Stimulated activated CD4-positive, alpha-beta T cell treated with anti-CD3 and anti-CD28 coated beads, TNF-alpha, amount 100 ng/mL, for 1 hour (primary cell): ENCODE measurements at places on chromosomes 16 and 17.

- DNase-seq: no peak
These were observed 40.3 kb upstream of the TEKT3 start for GRCh38 chr17:15381707-15382106.

DNA sequence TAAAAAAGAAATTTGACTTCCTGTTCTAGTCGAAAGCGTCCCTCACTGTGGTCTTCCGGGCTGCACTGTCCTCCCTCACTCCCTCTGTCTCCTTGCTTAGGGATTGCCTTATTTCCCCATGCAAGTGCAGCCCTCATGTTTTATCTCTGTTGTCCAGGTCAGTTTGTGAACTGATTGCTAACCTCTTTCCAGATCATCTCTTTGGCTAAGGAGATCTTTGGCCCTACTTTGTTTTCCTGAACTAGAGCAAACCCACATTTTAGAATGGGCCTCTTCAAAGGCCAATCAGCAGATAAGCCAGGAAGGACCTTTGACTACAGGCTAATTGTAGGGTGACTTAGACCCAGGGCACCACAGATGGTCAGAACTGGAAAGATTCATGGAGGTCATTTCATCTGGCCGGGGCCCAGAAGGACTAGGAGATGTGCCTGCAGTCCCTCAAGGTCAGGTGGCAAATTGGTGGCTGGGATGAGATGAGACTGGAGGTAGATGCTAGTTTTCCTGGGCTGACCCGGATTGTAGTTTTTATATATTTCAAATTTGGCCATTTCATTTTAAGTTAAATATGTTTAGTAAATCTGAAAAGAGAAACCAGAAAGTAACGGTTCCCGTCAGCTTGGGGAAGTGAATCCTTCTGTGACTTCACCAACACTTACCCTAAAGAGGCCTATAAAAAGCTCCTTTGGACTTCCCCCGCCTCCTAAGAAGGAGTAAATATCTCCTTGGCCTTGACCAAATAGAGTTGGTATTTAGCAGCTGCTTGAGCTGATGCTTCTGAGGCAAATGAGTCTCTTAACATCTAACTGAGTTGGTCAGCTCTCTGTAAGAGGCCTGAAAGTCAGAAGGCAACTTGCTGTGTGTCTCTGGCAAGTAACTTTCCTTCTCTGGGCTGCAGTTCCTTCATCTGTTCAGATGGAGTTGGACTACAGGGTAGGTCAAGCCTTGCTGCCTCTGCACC, 6.2 kb upstream of the SLC25A19 start:
- DNase-seq: no peak

GRCh38 chr17:80856863-80857755, 134.5 kb upstream of the CHMP6 start:
- DNase-seq: no peak

- DNase-seq: no peak
These were observed 4.2 kb upstream of the MAP3K14 start for GRCh38 chr17:45320931-45321461.

- no peak for DNase-seq
These were observed 14.4 kb downstream of the KIF2B start for GRCh38 chr17:53837131-53837530.

DNA sequence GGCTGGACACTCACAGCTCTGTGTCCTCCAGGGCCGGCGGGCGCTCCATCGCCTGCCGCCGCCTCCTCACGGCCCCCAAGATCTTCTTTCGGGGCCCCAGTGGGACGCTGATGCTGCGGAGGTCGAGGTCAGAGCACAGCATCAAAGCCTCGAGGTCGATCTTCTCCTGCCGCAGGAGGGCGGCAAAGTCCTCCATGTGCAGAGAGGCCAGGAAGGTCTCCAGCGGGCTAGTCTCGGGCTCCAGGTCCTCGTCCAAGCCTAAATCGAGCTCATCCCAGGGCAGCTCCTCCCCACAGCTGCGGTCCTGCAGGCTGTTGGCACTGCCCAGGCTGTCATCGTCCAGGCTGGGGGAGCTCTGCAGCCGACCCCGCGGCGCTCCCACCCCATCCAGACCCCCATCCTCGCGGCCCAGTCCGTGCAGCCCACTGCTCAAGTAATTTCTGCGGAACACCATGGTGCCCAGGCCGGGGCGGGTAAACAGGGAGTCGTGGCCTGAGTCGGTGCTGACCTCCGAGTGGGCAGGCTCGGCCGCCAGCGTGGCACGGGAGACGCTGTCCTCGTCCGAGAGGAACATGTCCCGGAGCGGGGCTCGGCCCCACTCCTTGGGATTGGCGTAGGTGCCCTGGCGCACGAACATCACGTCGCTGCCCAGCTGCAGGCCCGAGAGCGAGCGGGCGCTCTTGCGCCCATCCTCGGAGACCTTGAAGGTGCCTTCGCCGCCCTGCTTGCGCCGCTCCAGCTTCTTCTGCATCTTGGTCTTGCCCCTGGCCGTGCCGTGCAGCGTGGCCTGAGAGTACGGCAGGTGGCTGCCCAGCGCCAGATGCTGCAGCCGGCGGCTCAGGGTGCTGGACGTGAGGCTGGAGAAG, 3.4 kb downstream of the USH1G start:
- DNase-seq: no peak

DNA sequence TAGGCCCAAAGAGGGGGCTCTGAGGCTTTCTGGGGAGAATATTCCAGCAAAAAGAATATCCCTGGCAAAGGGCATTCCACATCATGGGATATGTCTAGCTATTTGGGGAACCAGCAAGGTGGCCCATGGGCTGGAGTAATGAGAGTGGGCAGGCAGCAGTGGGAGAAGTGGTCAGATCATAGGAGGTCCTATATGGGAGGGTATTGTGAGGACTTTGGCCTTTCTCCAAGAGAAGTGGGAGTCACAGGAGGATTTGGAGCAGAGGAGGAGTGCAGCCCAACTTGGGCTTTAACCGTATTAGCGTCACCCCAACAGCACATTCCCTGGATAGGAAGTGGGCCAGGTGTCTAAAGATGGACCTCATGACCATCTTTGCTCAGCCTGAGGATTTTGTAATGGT, 151.4 kb downstream of the ENGASE start:
- no peak for DNase-seq

DNA sequence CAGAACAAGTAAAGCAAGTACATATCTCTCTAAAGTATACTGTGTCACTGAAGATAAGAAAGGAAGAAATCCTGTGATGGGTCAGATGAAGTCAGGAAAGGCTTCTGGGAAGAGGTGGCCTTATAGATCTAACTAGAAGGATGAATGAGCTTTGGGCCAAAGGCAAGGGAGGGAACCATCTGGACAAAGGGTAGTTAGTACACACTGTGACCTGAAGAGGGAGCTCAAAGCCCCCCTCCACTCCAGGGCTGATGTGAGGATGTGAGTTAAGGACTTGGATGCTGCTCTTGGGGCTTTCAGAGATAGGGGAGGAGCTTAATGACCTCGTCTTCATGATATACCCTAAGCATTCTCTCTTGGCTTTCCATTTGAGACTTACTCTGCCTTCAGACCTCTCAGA, 185.3 kb upstream of the CACNG3 start:
- DNase-seq: no peak

- no peak for DNase-seq
These were observed 54.7 kb downstream of the USP22 start for GRCh38 chr17:20988001-20988636.

DNA sequence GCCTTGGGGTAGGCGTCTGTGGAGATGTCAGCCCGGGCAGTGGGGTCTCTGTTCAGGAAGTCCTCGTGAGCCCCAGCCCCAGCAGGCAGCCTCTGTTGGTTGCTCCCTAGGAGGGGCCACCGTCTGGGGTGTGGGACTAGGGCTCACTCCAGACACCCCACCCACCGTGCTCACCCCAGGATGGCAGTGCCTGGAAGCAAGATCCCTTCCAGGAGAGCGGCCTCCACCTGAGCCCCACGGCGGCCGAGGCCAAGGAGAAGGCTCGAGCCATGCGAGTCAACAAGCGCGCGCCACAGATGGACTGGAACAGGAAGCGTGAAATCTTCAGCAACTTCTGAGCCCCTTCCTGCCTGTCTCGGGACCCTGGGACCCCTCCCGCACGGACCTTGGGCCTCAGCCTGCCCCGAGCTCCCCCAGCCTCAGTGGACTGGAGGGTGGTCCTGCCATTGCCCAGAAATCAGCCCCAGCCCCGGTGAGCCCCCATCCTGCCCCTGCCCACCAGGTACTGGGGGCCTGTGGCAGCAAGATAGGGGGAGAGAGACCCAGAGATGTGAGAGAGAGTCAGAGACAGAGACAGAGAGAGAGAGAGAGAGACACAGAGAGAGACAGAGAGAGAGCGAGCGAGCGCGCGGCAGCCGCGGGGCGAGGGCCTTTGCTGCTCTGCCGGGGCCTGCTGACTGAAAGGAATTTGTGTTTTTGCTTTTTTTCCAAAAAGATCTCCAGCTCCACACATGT, 9.8 kb downstream of the NTHL1 start:
- DNase-seq: no peak

GRCh38 chr17:33292981-33293867, at the start of gene ASIC2:
ASIC2 (minus strand) TSS chr17:33293295.
- no peak for DNase-seq

GRCh38 chr17:37476431-37477120, 13.1 kb upstream of the DUSP14 start:
- DNase-seq: no peak

DNA sequence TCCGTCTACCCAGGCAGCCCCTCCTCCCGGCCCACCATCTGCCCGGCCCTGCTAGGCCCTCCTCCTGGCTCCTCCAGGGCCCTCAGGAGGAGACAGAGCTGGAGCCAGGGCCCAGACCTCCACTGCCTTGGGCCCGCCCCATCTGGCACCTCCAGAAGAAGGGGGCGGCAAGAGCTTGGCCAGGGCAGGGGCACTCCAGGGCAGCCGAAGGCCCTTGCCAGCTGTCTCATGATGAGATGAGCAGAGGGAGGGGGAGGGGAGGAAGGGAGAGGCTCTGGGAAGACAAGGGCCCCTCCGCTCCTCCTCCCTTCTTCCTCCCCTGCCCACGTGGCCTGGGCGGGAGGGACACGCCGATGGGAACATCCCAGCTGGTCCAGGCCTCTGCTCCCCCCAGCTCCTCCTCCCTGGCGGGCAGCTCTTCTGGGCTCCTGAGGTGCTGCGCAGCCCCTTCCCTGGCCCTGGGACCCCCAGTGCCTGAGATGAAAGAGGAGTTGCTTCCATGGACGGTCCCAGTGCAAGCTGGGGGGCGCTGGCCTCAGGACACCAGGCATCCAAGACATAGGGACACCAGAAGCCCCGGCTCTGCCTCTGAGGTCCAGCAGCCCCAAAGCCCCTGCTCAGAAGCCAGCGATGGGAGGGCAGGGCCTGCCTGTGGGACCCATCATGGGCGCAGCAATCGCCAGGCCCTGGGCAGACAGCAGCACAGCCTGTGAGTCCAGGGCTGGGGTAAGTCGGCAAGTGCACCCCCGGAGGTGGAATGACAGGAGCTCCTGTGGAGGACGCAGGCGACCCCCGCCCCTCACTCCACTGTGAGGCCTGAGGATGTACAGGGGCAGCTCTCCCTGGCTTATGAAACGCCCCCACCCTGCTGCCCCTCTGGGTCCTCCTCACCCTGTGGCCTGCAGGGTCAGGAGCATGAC, 23.6 kb upstream of the ENPP7 start:
- no peak for DNase-seq

- DNase-seq: no peak
These were observed 194.8 kb downstream of the SHCBP1 start for GRCh38 chr16:46426336-46426735.

DNA sequence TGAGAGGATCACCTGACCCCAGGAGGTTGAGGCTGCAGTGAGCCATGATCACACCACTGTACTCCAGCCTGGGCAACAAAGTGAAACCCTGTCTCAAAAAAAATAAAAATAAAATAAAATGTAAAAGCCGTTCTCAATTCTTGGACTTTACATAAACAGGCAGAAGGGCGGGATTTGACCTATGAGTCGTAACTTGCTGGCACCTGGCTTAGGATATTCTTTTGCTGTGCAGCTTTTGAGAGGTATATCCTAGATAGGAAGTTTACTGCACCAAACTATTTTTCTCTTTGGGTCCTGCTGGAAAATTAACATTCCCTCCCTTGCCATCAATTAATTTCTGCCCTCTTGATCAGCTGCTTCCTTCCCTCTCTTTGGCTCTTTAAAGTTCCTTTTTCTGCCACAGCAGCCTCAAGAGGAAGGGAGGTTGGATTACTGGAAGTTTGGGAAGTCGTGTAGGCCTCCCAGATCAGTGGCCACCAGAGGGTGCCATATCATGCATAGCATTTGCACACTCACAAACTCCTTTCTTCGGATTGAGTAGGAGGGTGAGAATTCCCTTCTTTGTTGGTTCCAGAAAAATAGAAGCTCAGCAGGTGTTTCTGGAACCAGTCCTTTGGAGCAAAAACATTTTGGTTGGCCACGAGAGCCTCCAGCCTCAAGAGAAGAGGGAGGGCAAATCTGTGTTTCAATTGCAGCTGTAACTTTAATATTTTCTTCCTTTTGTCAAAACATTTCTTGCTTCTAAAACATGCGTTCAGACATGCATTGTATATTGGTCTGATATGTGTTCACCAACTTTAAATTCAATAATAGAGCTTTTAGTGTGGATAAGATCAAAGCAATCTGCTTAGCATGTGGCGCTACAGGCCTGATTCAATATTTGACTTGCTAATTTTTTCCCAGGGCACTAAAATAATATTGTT, 147.3 kb downstream of the CCDC182 start:
- no peak for DNase-seq

GRCh38 chr16:66746682-66747081, 4.7 kb downstream of the DYNC1LI2 start:
- DNase-seq: no peak

DNA sequence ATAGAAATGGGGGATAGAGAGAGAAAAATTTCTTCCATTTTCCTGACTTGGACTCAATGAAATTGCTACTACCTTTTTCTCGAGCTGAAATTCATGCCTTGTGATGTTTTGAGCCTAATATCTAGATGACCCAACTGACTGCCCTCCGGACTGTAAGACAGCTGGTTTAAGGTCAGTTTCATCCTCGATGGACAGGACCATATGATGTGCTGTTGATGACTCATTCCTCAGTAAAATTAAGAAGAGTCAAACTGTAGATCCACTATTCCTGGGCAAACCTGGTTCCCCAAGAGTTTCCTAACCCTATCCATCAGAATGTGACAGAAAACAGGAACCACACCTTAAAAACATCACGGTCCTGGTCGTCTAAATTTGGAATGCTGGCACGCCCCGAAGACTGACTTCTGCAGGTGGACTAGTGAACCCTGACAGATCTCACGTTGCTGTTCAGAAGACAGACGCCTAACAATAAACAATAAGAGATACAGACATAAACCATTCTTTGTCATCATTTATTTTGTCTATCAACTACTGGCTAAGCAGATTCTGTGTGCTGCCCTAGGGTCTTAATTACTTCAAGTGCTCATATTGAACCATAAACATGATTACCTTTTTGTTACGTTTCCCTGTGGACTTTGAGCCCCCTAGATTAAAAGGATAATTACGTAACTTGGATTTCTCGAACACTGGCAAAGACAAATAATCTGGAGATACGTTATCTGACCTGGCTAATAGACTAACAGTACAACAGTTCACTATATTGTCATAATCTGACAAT, 45.1 kb upstream of the NOS2 start:
- DNase-seq: no peak

GRCh38 chr17:40086150-40087044, 14.0 kb downstream of the NR1D1 start:
- no peak for DNase-seq

GRCh38 chr17:70848785-70849184, 679.5 kb downstream of the KCNJ2 start:
- DNase-seq: no peak

GRCh38 chr17:65385726-65386125, 175.7 kb downstream of the AXIN2 start:
- no peak for DNase-seq

- DNase-seq: no peak
These were observed at the start of gene ARHGAP23 for GRCh38 chr17:38428112-38428642. ARHGAP23 (plus strand) TSS chr17:38428464; CDS start chr17:38428486, 22 bp downstream.

GRCh38 chr17:81329927-81330883, 35.1 kb upstream of the SLC38A10 start:
- DNase-seq: no peak
